AG08395 (cell line): ENCODE measurements at places on chromosomes 5 and 9.

- DNase-seq: no peak
These were observed 21.1 kb downstream of the LIFR start for GRCh38 chr5:38535248-38535750.

DNA sequence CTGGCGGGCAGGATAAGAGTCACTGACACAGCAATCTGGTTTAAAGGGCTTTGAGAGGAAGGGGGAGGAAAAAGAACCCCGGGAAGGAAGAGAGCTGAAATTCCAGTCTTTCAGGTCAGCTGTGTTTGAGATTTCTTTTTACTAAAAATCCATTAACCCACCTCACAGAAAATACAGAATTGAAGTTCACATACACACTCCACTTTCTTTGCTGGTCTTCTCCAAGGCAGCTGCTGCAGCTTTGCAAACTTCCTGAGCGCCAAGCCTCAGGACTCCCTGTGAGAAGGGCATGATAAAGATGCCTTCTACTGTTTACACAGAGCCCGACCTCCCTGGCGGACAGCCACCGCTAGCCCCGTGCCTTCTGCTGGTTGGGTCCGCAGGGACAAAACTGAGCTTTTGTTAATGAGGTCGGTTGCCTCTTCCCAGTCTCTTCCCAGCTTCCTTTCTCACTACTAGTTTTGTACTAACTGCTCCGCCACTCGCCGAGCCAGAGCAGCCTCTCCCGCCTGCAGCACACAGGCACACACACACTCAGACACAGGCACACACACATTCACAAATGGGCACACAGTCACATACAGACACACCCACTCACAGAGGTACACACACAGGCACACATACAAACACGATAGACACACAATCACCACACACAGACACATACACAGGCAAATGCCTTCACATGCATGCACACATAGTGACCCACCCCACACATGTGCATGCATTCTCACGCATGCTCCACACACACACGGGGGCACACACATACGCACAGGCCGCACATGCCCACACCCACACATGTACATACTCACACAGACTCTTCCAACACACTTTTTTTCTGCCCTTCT is at the start of gene FREM1:
Gene FREM1 (minus strand): TSS at position 468 of the 845 bp plus-strand sequence. CDS start 41,451 bp downstream, outside the sequence.
- peak; percentile 7 for DNase-seq

DNA sequence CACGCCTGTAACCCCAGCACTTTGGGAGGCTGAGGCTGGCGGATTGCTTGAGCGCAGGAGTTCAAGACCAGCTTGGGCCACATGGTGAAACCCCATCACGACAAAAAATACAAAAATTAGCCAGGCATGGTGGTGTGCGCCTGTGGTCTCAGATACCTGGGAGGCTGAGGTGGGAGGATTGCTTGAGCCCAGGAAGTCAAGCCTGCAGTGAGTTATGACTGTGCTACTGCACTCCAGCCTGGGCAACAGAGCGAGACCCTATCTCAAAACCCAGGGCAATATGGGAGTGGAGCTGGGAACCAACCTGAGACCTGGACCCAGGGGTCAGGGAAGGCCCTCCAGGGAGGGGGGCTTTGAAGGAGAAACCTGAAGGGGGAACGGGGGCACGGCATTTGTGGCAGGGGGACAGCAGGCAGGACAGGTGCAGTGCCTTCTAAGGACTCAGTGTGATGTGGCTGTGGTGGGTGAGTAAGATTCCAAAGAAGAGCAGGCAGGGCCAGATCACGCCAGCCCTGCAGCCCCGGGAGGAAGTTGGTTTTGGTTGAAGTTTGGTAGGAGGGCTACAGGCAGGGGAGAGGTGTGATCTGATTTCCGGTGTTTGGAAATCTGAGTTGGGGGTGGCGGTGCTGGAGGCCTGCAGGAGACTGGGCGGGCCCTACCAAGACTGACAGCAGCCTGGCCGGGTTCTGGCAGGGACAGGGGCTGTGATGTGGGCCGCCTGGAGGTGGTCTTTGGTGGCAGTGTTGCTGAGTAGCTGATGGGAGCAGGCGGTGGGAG is 46.2 kb downstream of the NTNG2 start:
- DNase-seq: no peak

DNA sequence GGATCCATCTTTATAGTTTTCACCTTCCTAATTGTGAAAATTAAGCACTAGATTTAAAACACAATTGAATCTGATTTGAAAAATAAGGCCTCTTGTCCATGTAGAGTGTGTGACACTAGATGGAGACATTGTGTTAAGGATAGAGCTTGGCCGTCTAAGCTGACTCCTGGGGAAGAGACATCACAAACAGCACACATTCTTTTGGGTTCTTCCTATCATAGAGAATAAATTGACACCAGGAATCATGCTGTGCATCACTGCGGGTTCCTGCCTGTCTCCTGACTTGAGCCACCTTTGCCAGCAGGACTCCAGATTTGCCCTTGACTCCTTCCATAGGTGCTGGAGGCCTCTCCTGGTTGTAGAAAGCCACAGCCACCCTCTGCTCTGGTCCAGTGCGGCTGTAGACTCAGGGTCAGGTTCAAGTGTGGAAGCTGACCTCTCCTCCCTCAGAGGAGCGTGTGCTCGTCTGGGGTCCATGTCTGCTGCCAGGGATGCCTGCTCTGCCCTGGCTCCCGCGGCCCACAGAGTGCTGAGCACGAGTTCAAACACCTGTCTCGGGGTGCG is 11.2 kb downstream of the ROPN1L start:
- peak; percentile 92 for DNase-seq

DNA sequence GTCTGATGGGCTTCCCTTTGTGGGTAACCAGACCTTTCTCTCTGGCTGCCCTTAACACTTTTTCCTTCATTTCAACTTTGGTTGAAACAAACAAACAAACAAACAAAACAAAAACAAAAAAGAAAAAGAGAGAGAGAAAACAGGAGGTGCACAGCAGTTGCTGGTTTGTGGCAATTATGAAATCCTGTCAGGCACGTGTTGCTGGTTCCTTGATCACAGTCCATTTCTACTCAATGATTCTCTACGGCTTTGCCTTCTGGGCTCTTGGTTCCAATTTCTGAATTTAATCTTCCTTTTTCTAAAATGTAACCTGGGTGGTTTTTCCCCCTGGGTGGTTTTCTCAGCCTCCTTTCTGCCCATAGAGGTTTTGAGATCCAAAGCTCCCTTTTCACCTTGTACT is 17.8 kb upstream of the PANK3 start:
- no peak for DNase-seq

GRCh38 chr5:108143581-108143980 is 238.3 kb downstream of the FBXL17 start:
- DNase-seq: peak; percentile 54

DNA sequence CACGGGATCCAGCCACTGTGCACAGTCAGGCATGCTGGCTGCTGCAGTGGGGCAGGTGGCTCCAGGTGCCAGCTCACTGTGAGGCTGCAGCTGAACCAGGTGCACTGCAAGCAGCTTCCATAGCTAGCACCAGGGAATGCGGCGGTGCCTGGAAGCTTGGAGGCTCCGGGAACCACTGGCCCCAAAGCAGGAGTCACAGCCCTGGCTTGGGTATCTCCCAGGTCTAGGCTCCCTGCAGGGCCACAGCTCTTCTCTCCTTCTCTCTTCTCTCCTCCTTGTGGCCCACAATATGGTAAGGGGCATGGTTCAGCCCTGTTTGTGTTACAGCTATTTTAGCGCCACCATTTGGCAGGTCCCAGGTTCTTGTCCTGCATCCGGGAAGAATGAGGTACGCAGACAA is 6.7 kb upstream of the MTMR12 start:
- DNase-seq: no peak

- no peak for DNase-seq
These were observed 1.1 kb upstream of the ARSI start for GRCh38 chr5:150303660-150304386.

DNA sequence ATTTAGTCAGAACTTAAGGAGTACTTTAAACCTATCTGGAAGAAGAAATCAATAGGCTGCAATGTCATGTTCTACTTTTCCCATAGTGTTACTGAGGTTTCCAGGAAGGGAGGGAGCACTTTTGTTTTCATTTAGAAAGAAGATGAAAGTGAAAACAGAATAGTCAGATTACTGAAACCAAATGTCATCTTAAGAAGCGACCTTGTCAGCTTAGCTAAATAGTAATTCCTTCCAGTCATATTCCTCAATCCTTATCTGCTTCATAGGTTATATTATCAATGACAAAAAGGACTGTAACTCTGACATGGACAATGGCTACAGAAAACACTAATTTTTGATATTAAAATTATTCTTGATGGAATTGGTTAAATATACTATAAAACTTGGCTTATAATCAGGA is 27.7 kb downstream of the SAR1B start:
- no peak for DNase-seq

DNA sequence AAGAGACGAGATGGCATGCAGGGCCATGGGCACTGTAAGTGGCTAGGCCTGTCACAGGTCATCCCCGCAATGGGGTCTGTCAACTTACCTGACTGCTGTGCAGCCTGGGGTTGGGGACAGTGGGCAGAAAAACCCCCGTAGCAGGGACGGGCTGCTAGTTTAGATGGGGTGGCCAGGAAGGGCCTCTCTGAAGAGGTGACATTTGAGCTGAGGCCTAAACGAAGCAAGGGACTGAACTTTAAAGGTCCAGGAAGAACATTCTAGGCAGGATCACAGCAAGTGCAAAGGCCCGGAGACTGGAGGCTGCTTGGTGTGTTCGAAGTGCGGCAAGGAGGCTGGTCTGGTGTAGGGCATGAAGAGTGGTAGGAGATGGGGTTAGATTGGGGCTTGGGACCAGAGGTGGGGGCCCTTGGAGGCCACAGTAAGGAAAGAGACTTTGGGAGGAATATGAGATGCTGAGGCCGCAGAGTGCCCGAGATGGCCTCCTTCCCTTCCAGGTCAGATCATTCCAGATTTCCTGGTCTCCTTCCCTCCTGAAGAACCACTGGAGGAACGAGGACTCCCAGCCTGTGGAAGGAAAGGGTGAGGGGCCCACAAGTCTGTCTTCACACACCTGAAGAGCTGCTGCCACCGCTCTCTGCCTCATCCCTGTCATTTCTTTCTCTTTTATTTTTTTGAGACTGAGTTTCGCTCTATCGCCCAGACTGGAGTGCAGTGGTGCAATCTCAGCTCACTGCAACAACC is 37.9 kb upstream of the SH3PXD2B start:
- no peak for DNase-seq

DNA sequence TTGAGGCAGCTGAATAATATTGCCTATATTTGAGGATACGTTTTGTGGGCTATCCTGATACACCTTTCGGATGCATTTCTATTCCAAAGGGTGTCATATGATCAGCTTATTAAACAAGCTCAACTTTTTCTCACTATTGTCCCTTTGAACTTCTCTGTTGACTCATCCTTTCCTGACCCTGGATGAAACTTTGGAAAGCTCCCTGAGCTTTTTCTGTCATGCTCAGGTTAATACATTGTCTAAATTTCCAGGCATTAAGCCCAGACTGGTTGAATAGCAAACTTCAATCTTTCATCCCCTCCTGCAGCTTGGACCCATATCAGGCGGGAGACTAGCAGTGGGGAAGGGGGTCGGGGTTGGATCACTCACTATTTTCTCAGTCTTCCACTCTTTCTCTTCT is 104.9 kb upstream of the PTPN3 start:
- DNase-seq: no peak

GRCh38 chr9:113274474-113275156 is 757 bp downstream of the CDC26 start:
- peak; percentile 67 for DNase-seq

DNA sequence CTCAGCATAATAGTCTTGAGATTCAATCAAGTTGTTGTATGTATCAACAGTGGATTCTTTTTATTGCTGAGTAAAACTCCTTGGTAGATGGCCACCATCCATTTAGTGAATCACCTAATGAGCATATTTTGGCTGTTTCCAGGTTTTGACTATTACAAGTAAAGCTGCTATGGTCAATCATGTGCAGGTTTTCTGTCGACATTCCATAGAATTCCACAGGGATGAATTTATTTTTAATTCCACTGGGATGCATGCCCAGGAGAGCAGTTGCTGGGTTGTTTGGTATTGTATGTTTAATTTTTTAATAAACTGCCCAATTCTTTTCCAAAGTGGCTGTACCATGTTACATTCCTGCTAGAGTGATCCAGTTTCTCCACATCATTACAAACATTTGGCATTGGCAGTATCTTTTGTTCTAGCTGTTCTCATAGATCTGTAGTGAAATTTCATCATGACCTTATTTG is 10.5 kb upstream of the S1PR3 start:
- peak; percentile 83 for DNase-seq

GRCh38 chr9:36119476-36119875 is 17.1 kb upstream of the GLIPR2 start:
- no peak for DNase-seq

GRCh38 chr5:125381290-125381689 is 634.9 kb upstream of the ZNF608 start:
- DNase-seq: no peak

- DNase-seq: no peak
These were observed 67.0 kb upstream of the GNE start for GRCh38 chr9:36325081-36325828.

- DNase-seq: no peak
These were observed 228.7 kb downstream of the DCP2 start for GRCh38 chr5:113205323-113205722.

- DNase-seq: no peak
These were observed 9.3 kb downstream of the P4HA2 start for GRCh38 chr5:132218321-132218720.

DNA sequence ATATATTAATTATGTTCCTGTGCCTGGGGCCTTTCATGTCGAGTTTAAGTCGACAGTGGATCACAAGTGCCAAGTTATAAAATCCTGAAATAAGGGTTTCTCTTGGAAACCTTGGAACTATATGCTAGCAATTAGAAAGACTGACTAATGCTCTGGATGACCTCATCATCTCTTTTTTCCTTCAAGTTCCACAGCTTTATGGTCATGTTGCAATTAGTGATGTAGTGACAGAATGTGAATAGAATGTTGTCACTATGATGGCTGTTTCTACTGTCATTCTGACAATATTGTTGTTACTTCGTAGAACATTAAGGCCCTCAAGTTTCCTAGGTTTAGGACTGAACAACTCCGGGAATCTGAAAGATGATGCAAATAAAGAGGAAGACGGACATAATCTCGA is 368.0 kb upstream of the SEMA6A start:
- no peak for DNase-seq

DNA sequence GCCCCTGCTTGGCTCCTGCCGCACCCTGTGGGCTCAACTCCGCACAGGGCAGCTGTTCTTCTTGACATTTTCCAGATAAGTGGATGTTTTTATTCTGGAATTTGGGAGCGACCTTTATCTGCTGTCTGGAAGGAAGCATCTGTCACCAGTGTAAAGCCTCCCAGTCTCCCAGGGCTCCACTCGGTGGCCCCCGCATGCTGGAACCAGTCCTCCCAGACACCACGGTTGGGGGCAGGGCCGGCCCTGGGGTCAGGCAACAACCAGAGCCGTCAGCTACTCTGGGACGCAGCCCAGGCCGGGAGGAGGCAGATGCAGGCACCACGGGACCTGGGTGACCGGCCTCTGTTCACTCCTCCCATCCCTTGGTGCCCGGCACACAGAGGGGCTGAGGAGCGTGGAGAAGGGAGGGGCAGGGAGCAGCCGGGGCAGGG is 92.8 kb upstream of the ADAMTS2 start:
- no peak for DNase-seq

- DNase-seq: peak; percentile 55
These were observed 17.0 kb upstream of the AUH start for GRCh38 chr9:91378695-91379127.

GRCh38 chr5:53265043-53265442 is 155.5 kb upstream of the MOCS2 start:
- no peak for DNase-seq
